ENCODE measurements at places on chromosomes 2 and 18.

- DNase-seq = no peak
These were observed 921.4 kb upstream of the LRATD1 start for GRCh38 chr2:13711154-13711553.

- DNase-seq = no peak
These were observed 24.0 kb downstream of the PDCD1 start for GRCh38 chr2:241834527-241835210.

DNA sequence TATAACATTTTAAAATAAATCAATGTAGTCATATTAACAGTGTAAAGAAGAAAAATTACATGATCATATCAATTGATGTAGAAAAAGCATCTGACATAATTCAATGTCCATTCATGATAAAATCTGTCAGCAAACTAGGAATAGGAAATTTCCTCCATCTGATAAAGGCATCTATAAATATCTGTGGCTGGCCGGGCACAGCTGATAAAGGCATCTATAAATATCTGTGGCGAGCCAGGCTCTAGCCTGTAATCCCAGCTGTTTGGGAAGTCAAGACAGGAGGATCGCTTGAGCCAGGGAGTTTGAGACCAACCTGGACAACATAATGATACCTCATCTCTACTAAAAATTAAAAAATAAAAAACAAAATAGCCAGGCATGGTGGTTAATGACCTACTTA, 18.1 kb upstream of the RANBP2 start:
- no peak for DNase-seq

DNA sequence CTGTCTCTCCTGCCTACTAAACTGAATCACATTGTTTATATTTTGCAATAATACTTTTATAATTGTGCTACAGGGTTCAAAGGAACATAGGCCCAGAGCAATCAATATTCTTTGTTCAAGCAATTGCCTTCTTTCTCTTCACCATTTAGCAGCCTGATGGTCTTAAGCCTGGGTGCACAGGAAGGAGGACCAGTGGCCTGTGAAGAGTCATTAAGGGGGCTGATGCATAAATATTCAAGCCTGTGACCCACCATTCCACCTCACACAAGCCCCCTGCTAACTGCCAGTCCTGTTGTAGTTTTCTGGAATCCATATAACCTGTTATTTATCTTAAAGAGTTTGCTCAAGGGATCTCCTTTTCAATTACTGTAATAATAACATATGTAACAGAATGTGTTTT, 56.0 kb downstream of the ABCA12 start:
- DNase-seq = no peak

- DNase-seq = peak; percentile 41
These were observed 560.2 kb downstream of the LRP1B start for GRCh38 chr2:141570474-141571131.

DNA sequence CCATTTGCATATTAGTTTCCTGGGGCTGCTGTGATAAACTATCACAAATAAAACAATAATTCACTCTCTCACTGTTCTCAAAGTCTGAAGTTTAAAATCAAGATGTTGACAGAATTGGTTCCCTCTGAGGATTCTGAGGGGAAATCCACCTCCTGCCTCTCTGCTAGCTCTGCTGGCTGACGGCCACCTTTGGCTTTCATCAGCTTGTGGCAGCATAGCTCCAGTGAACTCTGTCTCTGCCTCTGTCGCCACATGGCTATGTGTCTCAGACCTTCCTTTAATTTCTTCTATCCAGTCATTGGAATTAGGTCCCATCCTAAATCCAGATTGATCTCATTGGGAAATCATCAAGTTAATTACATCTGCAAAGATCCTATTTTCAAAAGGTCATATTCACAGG, 38.9 kb upstream of the TRIM43 start:
- DNase-seq = no peak

- no peak for DNase-seq
These were observed 65.7 kb downstream of the CAPN13 start for GRCh38 chr2:30741576-30741975.

- DNase-seq = no peak
These were observed 18.4 kb upstream of the REV1 start for GRCh38 chr2:99507937-99508818.

DNA sequence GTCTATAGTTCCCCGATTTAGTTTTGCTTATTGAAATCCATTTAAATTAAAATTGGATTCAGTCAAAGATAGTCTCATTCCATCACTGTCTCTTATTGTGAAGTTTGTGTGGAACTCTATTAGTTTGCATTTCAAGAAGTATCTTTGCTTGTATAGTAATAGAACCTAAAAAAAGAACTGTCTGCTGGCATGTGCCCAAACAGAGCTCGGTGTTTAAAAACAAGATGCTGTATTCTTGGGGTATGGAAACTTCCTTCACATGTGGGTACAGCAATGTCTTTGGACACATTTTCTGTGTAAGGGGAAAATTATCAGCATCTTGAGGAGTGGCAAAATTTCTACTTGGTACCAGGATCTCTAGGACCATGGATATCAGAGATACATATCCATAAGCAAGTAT, 292.6 kb downstream of the PLCL1 start:
- DNase-seq = no peak

GRCh38 chr2:44079686-44080085, 83.9 kb upstream of the LRPPRC start:
- DNase-seq = no peak

DNA sequence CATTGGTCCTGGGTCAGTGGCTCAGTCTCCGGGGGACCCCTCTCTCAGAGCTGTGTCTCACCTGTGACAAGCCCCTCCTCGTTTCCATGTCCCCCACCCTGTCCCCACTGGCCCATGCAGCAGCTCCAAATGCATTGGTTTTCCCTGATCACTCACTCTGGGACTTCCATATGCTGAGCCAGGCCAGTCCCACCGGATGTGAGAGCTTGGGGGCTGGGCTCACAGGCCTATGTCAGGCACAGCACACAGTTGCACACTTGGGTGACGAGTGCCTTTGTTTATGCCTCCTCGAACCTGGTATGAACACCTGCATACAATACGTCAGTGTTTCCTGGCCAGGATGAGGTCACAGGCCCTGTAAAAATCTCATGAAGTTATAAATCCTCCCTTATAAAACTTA, 232.5 kb downstream of the TFCP2L1 start:
- no peak for DNase-seq

- no peak for DNase-seq
These were observed 22.3 kb downstream of the RNF125 start for GRCh38 chr18:32040936-32041335.

GRCh38 chr2:179951680-179952079, 55.4 kb downstream of the CWC22 start:
- DNase-seq = no peak

DNA sequence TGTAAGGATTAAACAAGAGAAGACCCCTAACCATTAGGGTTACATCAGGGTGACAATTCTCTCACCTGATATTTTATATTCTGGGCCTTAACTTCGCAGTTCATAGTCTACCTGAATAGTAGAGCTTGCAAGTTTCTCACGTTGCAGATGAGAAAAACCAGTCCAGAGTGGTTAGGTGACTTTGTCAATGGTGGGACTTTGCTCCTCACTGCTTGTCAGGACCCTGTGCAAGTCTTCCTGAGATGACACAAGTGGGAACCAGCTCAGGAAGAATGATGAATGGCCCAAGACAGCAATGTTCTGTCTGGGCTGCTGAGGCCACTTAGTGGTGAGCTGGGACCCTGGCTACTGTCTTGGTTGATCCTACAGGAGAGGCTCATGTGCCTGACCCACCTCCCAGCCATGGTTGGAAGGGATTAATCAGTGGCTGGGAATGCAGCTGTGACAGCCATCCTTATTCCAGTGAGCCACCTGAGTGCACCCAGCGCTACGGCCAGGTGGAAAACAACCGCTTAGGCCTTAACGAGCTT, 16.9 kb downstream of the LGALSL start:
- no peak for DNase-seq

DNA sequence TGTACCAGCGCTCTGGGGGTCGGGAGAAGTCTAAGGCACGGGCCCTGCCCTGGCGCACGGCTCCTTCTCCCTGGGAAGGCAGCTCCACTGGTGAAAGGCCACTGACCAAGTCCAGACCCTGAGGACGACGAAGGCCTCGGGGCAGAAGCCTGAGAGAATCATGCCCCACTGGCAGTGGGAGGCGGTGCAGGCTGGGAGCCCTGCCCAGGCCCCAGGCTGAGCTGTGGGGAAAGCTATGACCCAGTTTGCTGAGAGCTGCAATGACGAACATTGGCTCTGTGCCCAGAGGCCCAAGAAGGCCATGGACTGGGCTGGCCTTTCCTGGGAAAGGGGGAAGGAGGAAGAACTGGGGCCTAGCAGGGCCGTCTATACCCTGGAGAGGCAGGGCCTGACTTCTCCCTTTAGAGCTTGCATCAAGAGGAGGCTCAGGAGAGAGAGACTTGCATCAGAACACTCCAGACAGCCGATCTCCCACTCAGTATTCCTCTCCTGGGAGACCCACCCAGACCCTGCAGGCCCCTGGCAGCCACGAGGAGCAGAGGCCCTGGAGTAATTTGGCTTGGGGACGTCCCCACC, 32.9 kb downstream of the HS1BP3 start:
- no peak for DNase-seq

GRCh38 chr2:204732019-204732418, 186.7 kb downstream of the PARD3B start:
- no peak for DNase-seq
